ENCODE measurements at places on chromosomes 7 and 10.
A peak's percentile ranks its signal among the peaks of the same experiment; 100 is the strongest.

DNA sequence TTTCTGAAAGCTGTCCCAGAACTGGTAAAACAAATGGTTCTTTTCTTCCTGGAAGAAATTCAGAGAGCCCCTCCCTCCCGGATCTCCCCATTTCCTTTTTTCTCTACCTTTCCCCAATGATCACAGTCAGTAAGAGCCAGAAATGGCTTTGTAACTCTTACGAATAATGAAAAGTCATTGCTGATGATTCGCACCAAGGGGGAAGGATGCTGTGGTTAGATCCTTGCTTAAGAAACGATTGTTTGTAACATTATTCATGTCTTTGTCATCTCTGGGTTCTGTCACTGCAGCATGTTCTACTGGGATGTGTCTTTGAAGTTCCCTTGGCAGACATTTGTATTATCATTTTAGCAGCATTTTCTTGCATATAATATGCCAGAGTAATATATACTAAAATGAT lies 138.9 kb downstream of the CACNB2 start:
- DNase-seq, result no peak

- no peak for DNase-seq
Observed at GRCh38 chr7:157576415-157576814, 239.6 kb downstream of the DNAJB6 start.

DNA sequence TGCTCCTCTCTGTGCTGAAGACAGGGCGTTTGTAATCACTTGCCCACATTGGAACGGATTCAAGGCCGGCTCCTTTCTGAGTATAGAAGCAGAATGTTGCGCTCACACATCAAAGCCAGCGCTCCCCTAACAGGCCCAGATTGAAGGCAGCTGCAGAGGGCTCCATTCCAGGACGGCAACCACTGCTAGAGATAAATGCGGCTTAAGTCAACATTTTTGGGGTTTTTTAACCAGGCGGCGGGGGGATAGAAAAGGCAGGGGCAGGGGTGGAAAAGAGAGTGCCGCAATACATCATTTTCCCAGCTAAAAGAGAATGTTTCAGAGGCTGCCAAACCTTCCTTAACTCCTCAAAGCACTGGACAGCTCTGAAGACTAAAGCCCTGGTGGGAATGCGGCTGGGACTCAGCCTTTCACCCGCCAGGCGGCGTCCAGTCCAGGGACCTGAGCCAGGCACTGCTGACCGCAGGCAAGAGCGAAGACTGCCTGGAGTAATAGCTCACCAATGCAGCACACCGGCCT lies 189.6 kb downstream of the TNS3 start:
- no peak for DNase-seq

DNA sequence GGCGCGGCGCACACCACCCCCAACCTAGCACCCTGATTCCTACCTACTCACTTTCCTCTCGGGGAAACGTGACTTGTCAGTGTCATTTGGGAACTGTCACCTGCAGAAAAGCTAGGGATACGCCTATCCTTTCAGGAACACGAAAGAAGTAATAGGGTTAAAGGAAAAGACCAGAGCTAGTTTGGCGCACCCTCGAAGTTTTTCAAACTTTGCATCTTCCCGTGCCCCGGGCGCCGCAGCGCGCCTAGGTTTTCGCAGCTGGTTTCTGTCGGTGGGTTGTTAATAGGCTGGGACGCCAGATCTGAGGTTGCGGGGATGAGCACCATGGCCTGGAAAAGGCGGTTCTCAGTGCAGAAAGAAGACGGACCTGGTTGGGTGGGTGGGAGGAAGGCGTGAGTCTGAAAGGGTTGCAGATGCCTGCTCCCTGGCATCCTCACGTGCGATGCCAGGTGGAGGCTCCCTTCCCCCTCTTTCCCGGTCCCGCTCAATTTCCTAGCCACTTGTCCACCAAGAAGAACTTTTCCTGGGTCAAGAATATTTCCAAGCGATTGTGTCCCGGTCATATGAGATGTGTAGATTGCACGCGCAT lies 568 bp upstream of the MEOX2 start:
- peak; percentile 12 for DNase-seq

DNA sequence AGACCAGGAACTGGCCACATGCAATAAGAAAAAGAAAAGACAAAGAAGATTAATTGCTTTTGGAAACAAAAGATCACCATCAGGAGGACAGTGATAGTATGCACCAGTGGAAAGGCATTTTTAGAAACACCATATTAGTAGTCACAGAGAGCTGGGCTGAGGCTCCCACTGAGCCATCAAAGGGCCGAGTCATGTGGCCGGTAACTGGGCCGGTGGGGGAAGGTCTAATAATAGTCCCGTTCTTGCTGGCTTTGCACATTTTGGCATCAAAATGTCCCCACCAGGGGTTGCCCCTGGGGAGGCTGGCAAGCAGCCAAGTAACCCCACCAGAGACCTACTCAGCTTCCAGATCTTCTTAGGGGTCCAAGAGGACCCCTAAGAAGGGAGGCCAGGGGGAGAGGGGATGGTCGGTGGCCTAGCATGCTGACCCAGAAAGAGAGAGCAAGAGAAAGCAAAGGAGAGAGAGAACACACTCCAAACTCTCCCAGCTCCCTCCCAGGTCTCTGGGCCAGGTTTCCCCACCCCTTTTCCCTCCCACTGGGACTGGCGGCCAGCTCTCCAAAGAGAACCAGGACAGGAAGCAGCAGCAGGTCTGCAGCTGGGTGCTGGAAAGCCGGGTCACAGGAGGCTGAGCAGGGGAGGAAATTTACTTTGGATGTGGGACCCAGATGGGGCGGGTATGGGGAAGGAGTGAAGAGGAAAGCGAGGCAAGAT lies 70.2 kb upstream of the FGFR2 start:
- DNase-seq, result no peak

- DNase-seq, result no peak
Observed at GRCh38 chr7:103097041-103097440, 22.1 kb downstream of the ARMC10 start.

DNA sequence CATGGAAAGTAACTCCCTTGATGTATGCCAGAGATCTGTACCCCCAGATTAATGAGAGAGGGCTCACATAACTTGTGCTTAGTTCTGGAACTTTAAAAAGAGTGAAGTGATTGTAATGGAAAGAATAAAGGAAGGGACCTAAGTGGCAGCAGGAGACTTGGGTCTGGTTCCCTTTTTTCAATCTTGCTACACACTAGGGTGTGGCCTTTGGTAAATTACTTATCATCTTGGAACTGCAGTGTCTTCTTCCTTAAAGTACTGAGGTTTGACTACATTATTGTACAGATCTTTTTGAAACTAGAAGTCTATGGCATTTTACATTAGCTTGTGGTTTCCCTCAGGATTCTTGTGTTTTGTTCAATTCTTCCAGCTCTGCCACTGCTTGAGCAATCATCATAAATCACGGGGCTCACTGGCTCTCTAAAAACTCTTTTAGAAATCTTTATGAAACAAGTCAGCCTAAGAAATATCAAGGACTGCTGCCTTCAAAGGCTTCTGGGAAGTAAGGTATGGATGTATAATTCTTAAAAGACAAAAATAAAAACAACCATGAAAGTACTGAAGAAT lies 22.5 kb upstream of the CHRM2 start:
- DNase-seq, result no peak

GRCh38 chr10:33799281-33799943 lies 464.9 kb upstream of the NRP1 start:
- DNase-seq, result no peak

DNA sequence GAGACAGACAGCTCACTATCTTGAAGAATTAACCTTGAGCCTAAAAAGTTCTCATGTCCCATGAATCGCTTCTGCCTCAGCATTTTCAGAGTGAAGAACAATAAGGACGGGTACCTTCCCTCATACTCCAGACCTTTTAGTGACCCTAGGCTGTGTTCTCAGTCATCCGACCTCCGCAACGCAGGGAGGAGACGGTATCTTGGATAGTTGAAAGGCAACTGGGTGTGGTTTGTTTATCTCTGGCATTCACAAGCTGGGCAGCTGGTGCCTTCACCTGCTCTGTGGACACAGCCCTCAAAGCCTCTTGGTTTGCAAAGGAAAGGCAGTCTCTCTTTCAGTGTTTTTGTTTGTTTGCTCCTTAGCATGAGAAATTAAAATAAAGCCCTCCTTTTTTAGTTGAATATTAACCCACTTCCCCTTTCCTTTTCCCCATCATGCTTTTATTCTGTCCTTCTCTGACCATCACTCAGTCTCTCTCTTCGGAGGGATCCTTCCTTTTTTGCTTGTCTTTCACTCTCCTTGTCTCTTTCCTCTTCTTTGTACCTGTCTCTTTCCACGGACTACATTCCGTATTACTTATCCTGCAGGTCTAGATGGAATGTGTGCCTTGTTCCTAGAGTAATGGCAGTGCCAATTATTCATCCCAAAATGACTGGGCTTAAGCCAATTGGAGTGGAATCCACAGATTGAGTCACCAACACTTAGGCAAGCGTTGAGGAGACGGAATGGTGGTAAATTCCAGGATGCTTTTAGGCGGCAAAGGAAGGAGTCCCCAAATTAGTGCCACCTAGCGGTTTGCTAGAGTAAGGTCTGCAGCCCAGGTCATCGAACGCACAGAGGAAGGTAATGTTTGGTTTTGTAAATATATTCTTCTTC lies 45.8 kb downstream of the PRR15 start:
- peak; percentile 12 for DNase-seq

DNA sequence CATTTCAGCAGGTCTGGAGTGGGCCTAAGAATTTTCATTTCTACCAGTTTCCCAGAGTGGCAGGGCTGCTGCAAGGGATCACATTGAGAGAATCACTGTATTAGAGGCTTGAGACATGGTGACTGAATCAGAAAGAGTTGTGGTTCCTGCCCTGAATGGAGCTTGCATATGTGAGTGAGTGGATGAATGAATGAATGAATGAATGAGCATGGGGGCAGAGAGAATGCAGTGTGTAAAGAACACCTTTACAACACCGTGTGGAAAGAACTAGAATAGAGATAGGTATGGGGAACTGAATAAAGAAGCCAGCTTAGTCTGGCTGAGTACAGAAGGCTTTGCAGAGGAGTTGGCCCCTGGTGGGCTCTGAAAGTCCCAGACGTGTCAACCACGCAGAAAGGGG lies 142.8 kb upstream of the AGK start:
- DNase-seq, result no peak

Measured in neuronal stem cell (in vitro differentiated cells).